Endodermal cell (in vitro differentiated cells): ENCODE measurements at places on chromosomes 16 and 17. TPM values are rescaled to one million over a fixed set of nuclear protein-coding genes. Genes with fewer than 3 reads are reported as not detected.

DNA sequence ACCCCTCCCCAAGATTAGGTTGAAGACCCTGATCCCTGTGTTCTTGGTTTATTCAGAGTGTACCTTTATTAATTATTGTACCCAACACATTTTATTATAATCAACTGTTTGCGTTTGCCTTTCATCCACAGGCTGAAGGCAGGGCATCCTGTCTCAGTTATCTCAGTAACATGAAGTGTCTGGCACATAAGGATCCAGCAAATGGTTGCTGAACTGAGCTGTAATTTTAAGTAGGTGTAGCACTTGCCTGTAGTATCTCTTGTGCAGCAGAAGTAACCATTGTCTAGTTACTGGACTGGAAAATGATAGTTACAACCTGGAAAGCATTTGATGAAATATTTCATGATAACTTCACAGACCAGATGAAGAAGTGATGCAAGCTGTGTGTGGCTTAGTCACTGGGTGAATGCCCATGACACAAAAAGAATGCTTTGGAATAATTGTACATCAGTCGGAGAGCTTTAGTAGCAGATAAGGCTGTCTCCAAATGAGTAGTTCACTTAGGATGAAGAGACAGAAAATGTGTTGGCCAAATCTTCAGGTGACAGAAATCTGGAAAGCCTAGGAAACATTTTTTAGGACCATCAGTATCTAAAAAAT, 56.6 kb downstream of the ESRP2 start:
- DNase-seq, result no peak

- DNase-seq, result no peak
These were observed 284.1 kb downstream of the SOX9 start for GRCh38 chr17:72404872-72405271.

- no peak for DNase-seq
These were observed 1.8 kb upstream of the GINS2 start for GRCh38 chr16:85690469-85691064.

TPSAB1 gene
- not detected in 3 replicates for total RNA-seq

DNA sequence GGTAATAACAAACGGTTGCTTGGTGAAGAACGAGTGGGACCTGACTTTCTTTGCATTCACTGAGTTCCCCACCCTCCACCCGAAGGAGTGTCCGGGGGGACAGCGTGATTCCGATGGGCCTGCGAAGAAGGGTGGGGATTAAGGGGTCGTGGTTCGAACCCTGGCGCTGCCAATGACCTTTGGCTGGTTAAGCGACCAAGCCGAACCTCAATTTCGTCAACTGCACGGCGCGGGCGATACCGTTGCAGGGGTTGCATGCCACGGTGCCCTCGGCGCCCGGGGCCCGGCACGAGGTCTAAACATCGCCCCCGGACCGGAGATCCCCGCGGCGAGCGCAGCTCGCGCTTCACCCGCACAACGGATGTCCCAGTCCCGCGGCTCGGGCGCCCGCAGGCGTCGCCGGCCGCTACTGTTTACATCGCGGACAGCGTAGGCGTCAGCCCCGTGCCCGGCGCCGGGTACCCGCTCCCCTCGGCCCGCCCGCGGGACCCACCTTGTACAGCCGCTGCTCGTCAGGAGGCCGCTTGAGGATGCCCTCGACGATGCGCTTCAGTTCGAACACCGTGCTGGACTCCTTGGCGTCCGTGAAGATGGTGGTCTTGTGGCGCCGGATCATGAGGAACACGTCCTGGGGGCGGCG, 460 bp downstream of the ELOB start:
- DNase-seq, result no peak

- DNase-seq, result no peak
These were observed 20.0 kb upstream of the IL17C start for GRCh38 chr16:88618182-88618955.

DNA sequence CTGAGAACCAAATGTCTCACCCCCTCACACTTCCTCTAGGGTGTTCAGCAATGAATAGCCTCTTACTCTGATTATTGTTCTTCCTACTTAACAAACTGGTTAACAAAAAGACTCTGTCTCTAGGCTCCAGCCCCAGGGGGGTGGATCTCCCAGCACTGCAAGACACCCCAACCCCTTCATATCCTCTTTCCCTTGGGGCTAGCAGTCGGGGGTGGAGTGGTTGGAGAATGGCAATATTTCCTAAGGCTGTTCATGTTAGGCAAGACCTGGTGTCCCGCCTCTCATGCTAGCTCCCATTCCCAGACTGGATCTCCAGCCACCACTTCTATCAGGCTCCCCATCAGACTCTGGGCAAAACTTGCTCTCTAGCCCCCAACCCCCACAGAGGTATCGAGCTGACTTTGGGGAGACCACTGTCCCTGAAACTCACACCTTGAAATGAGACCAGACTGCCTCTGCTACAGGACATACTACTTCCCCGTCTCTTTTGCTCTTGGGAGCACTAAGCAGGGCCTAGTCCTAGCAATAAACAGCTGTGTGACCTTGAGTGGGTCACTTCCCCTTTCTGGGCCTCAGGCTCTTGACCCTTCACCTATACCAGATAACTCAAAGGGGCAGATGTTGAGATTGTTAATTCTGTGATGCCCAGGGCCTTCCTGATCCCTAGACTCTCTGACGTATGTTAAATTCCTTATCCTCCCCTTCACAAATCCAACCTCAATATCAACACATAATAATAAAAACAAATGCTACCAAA, 2.4 kb downstream of the SLC25A35 start:
- DNase-seq, result peak; percentile 52

- DNase-seq, result no peak
These were observed 2.7 kb upstream of the PDE6G start for GRCh38 chr17:81659038-81659437.

KRTAP3-1 gene
- total RNA-seq, result not detected in 3 replicates
